HT1080 (cell line): ENCODE measurements at places on chromosomes 2 and 18.
A peak's percentile ranks its signal among the peaks of the same experiment; 100 is the strongest.

DNA sequence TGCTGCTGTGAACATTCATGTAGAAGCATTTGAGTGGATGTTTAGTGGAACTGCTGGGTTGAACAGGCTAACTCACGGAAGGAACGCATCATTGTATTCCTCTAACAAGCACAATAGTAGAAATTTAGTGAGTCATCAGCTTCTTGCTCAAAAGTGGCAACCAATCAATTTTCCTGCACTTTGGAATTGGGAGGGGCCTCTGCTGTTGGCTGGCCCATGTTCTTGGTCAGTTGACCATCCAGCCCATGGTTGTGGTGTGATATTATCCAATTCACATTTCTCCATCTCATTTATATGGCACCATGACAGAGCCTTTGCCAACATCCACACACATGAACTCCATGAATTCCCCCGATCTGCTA, 95.0 kb downstream of the TNFRSF11A start:
- peak; percentile 68 for DNase-seq

DNA sequence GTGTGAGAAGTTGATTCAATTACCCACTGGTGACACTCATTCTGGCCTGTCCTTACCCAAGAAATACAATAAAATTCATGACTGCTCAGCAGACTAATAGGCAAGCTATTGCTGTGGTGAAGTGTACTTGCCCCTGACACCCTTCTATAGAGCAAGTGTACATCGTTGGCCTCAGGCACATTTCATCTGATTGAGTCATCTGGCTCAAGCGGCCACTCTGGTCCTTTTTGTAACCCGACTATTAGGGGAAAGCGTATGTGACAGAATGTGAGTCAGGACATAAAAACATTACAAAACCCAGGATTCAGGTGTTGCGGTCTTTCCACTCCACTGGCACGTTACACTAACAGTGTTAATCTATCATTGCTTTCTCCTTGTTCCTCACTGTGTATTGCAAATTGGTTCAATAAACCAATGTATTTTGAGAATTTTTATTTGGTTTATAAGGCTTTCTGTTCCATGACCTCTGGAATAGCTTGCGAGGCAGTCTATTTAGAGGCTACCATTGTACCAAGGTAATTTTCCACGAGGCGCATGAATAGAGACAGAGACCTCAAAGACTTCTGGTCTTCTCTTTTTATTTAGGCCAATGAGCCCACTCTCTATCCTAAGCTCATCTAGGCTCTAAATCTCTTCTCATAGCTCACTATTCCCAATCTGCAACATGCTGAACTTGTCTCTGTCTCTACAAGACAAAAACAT, 10.2 kb upstream of the TTC32 start:
- peak; percentile 97 for DNase-seq

- DNase-seq, result peak; percentile 2
Observed at GRCh38 chr2:56040834-56041233, 117.3 kb upstream of the EFEMP1 start.

DNA sequence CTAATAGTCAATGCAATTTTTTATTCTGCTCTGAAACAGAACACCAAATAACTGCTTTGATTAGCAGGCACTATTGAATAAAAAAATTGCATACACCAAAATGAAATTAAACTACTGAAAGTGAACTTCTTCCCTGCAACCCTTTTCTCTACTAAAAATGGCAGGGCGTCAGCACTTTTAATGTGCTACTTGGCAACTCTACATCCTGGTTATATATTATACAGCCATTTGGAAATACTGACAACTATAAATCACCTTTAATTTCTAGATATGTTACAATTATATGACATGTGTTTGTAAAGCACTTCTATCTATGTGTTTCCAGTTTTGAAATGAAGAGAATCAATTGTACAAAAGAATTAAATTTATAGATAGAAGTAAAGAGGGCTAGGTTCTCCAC, 9.9 kb downstream of the NDUFS1 start:
- DNase-seq, result no peak

- DNase-seq, result no peak
Observed at GRCh38 chr2:96963316-96963715, 23.1 kb downstream of the FAM178B start.

DNA sequence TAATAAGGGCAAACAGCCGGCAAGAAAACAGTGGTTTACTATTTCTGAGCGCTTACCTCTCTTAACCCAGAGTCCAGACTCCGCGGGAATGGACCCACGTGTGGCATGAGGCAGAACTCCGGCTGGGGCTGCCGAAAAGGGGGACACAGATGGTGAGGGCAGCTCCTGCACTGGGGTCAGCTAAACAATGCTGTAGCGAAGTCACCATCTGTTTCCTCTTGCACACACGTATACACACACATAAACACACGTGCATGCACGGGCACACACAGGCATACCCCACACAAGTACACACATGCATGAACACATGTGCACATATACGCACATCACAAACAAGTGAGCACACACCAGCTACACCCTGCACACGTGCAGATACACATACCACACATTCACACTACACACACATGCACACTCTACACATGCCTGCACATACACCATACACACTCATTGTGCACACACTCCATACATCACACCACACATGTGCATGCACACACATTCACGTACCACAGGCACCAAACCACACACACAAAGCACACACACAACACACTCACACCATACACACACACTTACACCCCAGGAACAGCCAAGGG, 105.9 kb upstream of the ID2 start:
- no peak for DNase-seq

- DNase-seq, result no peak
Observed at GRCh38 chr2:2703762-2704427, 372.8 kb upstream of the MYT1L start.
